ENCODE measurements at places on chromosomes 5 and 9.

DNA sequence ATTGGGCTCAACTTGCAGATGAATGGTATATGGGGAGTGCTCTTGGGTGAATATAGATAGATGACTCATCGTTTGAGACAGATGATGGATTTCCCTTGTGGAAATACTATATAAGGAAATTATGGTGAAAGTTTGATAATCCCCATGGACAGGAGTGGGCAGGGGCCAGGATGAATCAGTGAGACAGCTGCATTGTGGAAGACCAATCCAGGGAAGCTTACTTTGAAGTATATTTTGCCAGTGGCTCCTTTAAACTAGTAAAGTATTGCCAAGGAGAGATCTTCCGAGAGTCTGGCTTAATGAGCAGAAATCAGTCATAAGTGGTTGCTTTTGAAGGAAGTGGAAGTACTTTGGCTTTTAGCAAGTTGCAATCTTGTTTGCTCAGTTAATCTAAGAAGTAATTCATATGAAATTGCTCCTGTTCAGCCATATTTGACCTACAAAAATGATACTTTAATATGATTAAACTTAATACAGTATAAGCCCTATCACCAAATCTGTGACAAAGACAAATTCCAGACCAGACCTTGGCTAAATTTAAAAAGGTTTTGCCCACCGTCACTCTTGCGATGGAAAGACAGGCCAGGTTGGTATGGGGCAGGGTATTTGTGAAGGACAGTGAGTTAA, 9.3 kb upstream of the TNC start:
- no peak for DNase-seq

DNA sequence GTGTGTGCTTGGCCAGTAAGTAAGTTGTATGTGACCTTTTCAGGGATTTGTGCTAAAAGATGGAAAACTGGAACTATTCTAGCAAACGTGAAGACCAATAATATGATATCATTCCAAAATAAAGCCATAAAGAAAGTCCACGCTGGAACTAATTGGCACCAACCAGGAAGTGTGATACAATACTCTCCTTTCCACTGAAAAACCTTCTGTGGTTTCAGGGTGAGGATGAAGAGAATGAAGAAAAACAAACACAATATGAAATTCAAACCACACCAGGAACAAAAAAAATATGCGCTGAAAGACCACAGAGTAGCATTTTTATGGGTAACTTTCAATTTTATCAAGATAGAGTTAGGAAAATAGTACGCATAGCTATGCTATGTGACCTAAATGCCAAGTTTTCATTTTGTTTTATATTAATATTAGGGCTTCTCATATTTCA, 105.8 kb downstream of the EFNA5 start:
- DNase-seq, result no peak

DNA sequence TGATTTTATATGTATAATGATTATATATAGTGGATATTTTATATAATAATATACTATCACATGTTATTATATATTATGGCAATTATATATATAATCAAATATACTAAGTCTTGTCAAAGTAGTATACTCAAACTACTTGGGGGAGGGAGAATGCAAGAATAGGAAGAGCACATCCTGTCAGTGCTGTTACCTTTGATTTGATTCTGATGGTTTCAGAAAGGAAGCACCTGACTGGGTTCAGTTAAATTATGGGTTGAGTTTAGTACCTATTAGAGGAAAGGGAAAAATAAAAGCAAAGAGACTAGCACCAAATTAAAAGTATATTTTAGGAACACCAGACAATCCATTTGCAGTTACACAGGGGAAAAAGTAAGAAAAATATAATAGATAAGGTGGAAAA, 107.6 kb downstream of the GRIA1 start:
- DNase-seq, result no peak

DNA sequence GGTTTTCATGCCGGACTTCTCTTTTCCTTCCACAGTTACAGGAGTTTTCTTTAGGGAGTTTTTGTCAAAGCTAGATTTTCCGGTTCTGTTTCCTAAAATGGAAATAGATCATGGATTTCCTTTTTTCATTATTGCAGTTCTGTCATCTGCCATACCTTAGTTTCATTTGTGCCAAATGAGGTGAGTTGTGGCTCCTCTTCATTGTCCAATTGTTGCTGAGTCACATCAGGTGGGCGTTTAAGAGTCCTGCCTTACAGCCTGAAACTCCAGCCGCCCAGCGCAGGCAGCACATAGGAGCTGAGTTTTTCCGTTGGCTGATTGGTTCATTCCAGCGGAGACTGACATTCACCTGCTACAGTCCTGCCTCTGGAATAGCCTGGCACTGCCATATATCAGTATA, 14.1 kb downstream of the SLC25A25 start:
- no peak for DNase-seq
